ENCODE measurements at places on chromosomes 13 and 19.

DNA sequence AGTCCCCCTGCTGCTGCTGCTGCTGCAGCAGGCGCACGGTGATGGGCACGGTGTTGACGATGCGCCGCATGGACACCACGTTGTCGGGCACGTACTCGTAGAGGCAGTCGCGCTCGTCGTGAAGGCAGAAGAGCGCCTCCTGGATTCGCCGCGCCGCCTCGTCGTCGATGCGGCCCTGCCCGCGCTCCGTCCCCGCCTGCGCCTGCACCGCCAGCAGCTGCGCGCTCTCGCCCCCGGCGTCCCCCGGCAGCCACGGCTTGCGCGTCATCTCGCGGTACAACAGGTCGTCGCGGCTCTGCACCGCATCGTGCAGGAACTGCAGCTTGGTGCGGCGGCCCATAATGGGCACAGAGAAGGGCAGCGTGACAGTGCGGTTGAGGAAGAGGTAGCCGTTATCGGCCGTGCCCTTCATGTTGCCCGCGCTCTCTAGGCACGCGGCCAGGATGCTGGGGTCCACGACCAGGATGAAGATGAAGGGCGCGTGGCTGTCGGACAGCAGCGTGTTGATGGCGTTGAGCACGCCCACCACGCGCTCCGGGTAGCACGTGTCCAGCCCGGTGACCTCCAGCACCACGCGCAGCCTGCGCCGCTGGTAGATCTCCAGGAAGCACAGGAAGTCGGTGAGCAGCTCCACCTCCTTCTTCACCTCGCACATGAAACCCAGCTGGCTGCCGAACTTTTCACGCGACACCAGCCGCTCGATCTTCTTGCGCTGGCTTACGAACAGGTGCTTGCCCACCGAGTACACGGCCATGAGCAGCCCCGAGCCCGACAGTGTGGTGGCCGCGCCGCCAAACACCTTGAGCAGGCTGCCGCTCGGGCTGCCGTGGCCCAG is 8.1 kb downstream of the NKPD1 start:
- no peaks in the 10 kb centered on the region for H3K36me3 ChIP-seq
- H3K4me3 ChIP-seq, result no peak overlapping the region
- H3K27ac ChIP-seq, result no peak overlapping the region
- no peaks in the 10 kb centered on the region for H3K27me3 ChIP-seq
- DNase-seq, result no peak
- H3K4me1 ChIP-seq, result peaks cover 47% of the 10 kb centered on the region

DNA sequence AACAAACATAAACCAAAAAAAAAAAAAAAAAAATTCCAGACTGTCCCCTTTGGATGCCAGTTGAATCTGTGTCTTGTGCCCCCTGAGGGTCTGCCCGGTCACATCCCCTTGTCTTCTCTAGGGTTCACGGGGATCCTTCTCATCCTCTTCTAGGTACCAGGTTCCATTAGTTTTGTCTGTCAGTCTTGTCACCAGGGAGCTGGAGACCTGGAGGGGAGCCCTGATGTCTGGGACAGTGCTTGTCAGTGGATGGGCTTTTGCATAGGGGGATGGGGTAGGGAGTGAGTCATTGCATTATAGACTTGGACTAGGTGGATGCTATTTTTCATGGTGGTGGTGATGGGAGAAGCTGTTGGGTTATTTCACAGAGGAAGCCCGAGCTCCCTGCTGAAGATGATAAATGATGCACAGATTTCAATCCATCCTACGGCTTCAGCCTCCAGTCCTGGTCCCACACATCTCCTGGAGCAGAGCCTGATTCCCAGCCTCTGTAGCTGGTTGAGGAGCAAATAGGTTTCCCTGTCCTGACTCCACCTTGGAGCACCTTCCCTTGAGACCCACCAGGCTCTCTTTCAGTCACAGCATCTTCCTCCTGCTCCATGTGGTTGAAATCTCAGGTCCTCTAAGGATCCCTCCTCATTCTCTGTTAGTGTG is 26.0 kb downstream of the WTIP start:
- H3K4me3 ChIP-seq, result no peak overlapping the region
- H3K4me1 ChIP-seq, result no peaks in the 10 kb centered on the region
- peaks cover 41% of the 10 kb centered on the region for H3K27me3 ChIP-seq
- no peak overlapping the region for H3K27ac ChIP-seq
- DNase-seq, result no peak
- no peaks in the 10 kb centered on the region for H3K36me3 ChIP-seq

- no peak overlapping the region for H3K4me3 ChIP-seq
- no peak overlapping the region for H3K27ac ChIP-seq
- DNase-seq, result no peak
- H3K4me1 ChIP-seq, result no peaks in the 10 kb centered on the region
These were observed 793.9 kb upstream of the PCDH9 start for GRCh38 chr13:68023838-68024581.

DNA sequence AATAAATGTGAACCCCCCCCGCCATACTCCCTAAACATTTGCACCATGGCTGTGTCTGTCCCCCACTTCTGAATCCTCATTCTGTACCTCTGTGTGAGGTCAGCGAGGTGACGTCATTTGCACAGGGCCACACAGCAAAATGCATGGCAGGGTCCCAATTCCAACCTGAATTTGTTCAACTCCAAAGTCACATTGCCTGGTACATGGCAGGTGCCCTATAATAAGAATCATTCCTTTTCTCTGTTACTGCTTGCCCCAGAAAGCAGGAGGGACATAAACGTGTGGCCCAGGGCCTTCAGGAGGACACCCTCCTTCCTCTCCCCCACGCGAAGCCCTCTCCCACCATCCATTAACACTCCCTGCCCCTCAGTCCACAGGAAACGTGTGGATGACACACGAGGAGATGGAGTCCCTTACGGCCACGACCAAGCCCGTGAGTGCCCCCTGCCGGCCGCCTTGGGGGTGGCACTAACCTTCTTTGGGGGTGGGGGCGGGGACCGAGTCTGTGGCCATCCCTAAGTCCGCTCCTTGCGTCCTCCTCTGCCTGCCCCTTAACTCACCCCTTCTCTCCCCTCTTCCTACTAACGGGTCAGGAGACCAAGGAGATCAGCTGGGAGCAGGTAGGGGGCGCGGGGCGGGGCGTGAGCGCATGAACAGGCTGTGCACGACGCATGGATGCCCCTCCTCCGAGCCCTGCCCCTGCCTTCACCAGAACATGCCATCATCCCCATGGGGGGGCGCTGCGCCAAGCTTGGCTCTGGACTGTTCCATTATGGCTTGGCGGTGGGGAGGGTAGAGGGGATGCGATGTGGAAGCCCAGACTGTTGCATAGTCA is 9.4 kb downstream of the HRC start:
- no peak overlapping the region for H3K4me3 ChIP-seq
- H3K4me1 ChIP-seq, result peaks cover 8% of the 10 kb centered on the region
- DNase-seq, result no peak
- H3K27ac ChIP-seq, result no peak overlapping the region
- no peaks in the 10 kb centered on the region for H3K36me3 ChIP-seq

- H3K4me3 ChIP-seq, result no peak overlapping the region
- peaks cover 18% of the 10 kb centered on the region for H3K4me1 ChIP-seq
- no peaks in the 10 kb centered on the region for H3K36me3 ChIP-seq
- DNase-seq, result no peak
- H3K27ac ChIP-seq, result no peak overlapping the region
These were observed 46.4 kb upstream of the F7 start for GRCh38 chr13:113058988-113059850.

GRCh38 chr13:39306639-39307589 is 268.7 kb downstream of the NHLRC3 start:
- H3K27ac ChIP-seq, result no peak overlapping the region
- no peak for DNase-seq
- H3K4me1 ChIP-seq, result no peaks in the 10 kb centered on the region
- no peaks in the 10 kb centered on the region for H3K27me3 ChIP-seq

DNA sequence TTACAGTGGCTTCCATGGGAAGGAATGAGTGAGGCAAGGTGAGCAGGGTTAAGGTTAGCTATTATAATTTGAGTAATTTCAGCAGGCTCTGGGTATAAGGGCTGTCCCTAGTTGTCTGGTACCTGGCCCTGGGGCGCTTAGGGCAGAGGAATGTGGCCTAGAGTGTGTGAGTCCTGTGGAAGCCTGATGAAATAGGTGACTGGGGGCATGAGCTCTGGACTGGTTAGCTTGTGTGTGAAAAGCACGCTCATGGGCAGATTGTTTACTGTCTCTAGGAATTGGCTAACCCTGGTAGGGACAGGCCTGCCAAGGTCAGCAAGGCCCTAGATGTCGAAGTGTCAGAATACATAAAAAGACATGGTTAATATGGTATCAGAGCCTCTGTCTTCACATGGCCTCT is 42.5 kb downstream of the SPRYD7 start:
- no peaks in the 10 kb centered on the region for H3K4me1 ChIP-seq
- no peaks in the 10 kb centered on the region for H3K27me3 ChIP-seq
- no peak overlapping the region for H3K27ac ChIP-seq
- H3K4me3 ChIP-seq, result no peak overlapping the region

- DNase-seq, result peak; percentile 46
- peaks cover 65% of the 10 kb centered on the region for H3K27me3 ChIP-seq
- no peaks in the 10 kb centered on the region for H3K36me3 ChIP-seq
- no peaks in the 10 kb centered on the region for H3K4me1 ChIP-seq
These were observed 24.3 kb downstream of the NFILZ start for GRCh38 chr19:8654591-8655339.

GRCh38 chr13:113938716-113939115 is 35.2 kb downstream of the C13orf46 start:
- no peaks in the 10 kb centered on the region for H3K36me3 ChIP-seq
- peaks cover 41% of the 10 kb centered on the region for H3K27me3 ChIP-seq
- no peak overlapping the region for H3K27ac ChIP-seq
- H3K4me3 ChIP-seq, result no peak overlapping the region

- H3K27ac ChIP-seq, result no peak overlapping the region
- no peak for DNase-seq
- peaks cover 39% of the 10 kb centered on the region for H3K27me3 ChIP-seq
These were observed 67.2 kb upstream of the OLFM4 start for GRCh38 chr13:52961256-52961910.

DNA sequence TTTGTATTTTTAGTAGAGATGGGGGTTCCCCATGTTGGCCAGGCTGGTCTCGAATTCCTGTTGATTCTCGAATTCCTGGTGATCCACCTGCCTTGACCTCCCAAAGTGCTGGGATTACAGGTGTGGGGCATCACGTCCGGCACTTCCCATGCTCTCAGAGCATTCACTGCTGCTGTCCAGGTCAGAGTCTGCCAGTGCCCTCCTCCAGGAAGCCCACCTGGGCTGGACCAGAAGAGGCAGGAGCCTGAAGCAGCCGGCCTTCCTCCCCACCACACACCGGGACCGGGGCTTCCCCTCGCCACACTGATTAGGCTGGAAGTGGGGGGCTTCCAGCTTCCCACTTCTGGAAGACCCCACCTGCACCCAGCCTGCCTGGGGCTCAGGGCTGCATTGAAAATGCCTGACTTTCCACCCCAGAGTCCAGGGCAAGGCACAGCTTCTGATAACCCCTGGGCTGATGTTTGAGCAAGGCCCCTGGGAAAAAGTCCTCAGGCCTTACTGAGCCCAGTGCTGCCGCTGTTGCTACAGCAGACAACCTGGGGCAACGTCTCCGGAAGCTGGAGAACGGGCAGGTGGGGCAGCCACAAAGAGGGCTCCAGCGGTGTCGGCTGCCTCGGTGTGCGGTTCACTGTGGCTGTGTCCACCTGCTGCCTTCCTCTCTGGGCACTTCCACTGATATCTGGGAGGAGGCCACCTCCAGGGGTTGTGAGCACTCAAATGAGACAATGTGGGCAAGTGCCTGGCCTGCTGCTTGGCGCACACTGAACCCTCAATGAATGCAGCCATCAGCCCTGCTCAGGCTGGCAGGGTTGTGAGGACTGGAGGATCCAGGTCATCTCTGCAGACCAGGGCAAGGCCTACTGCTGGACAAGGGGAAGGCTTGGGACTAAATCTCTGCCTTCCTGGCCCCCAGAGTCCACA is 22.6 kb downstream of the CEBPA start:
- no peaks in the 10 kb centered on the region for H3K36me3 ChIP-seq
- no peak overlapping the region for H3K27ac ChIP-seq
- no peak overlapping the region for H3K4me3 ChIP-seq
- H3K4me1 ChIP-seq, result peaks cover 2% of the 10 kb centered on the region
- no peaks in the 10 kb centered on the region for H3K27me3 ChIP-seq
- DNase-seq, result no peak

Data from PC-9 (cell line).